Stimulated activated CD8-positive, alpha-beta memory T cell treated with anti-CD3 and anti-CD28 coated beads, Interleukin-4, amount 100 ng/mL, for 1 hour (primary cell): ENCODE measurements at places on chromosomes 6 and 20.

DNA sequence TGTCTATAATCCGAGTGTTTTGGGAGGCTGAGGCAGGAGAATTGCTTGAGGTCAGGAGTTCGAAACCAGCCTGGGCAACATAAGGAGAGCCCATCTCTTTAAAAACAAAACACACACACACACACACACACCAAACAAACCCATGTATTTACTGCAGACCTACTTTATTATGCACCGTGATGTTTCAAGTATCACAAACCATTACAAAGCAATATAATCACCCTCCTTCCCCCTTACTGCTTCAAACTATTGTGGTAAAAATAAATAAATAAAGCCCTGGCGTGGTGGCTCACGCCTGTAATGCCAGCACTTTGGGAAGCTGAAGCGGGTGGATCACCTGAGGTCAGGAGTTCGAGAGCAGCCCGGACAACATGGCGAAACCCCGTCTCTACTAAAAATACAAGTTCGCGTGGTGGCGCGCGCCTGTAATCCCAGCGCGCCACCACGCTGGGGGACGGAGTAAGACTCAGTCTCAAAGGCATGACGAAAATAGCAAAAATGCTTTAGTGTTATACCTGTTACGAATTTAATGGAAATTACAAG is 1.5 kb downstream of the TBCC start:
- DNase-seq, result no peak

DNA sequence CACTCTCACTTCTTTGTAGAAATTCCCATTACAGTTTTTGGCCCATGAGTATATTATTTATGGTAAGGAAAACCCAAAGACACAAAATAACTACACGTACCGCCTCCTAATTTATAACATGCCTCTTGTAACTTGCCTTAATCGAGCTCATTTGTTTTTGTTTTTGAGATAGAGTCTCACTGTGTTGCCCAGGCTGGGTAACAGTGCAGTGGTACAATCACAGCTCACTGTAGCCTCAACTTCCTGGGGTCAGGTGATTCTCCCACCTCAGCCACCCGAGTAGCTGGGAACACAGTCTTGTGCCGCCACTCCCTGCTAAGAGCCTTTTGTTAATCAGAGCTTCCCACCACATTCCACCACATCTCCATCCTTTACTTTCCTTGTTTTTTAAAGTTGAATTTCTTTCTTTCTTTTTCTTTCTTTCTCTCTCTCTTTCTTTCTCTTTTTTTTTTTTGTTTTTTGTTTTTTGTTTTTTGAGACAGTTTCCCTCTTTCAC is 15.5 kb downstream of the ASIP start:
- no peak for DNase-seq

DNA sequence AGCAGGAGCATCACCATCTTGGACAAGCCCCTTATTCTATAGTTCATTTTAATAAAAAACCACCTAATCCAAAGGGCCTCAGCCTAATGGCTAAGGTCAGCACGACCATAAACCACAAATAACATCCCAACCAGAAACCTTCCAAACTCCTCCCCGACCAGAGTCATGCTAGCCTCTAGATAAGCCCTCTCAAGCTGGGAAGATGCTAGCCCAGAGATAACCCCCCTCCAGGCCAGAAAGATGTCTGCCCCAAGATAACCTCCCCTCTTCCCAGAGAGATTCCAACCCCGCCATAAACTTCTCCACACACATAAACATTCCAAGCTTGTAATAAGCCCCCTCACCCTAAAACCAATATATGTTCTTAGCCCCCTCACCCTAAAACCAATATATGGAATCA is 38.5 kb upstream of the OR14J1 start:
- no peak for DNase-seq

GRCh38 chr20:59004763-59005522 is 2.1 kb downstream of the CTSZ start:
- peak; percentile 27 for DNase-seq
